Stimulated activated CD8-positive, alpha-beta memory T cell treated with anti-CD3 and anti-CD28 coated beads, Interleukin-4, amount 100 ng/mL, for 1 hour (primary cell): ENCODE measurements at places on chromosomes 2 and 18.

DNA sequence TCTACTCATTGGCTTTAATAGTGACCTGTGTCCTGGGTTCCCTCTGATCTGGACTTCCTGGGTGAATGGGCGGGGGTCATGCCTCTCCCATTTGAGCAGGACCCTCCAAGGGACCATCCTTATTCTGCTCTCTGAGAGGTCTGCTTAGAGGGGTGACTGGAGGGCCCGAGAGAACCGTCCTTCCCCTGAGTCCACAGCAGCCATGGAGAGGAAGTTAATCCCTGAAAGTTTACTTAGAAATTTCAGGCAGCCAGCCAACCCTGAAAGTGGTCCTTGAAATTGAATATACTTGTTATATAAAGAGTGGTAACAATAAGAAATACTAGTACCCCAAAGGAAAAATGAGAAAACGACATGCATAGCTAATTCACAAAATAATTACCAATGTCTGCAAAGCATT lies 226.1 kb downstream of the DYSF start:
- no peak for DNase-seq

DNA sequence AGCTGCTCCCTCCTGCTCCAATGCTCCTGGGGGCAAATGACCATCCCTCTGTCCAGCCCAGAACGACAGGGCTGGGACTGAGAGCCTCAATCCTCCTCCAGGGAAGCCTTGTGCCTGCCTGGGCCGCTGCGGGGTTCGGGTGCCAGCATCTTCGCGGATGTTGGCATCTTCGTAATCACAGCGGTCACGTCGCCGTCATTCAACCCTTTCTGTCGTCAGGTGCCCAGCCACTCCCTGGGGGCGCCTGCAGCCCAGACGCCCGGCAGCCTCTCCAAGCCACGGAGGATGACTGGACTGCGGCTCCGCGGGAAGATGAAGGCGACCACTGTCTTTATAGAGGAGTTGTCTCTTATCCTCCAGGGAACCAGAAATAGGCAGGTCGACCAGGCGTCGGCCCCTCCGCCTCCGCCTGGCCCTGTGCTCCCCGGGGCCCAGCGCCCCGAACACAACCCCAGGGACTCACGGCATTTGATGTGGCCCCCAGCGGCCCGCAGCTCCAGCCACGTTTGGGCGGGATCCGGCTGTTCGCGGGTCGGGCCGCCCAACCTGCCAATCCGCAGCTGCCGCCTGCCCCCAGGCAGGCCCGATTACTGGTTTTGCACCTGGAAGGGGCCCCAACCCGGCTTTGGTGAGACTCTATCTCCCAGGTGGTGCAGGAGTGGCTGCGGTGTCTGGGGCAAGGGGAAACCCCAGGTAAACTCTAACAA lies 113.9 kb downstream of the THNSL2 start:
- DNase-seq: no peak

DNA sequence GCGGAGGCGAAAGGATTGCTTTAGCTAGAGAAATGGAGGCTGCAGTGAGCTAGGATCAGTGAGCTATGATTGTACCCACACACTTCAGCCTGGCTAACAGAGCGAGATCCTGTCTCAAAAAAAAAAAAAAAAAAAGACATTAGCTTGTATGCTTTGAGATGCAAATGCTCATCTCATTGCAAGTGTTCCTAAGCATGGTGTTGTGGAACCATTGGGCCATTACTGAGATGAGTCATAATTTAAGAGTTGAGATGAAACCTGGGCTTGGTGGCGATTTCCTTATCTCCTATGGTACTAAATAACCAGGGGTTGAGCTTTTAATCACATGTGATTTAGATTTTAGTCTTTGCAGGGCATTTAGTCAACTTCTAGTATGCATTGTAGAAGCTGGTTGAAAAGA lies 2.2 kb downstream of the PLEKHA3 start:
- DNase-seq: no peak

- no peak for DNase-seq
Observed at GRCh38 chr2:160063879-160064612, 1.6 kb upstream of the PLA2R1 start.

DNA sequence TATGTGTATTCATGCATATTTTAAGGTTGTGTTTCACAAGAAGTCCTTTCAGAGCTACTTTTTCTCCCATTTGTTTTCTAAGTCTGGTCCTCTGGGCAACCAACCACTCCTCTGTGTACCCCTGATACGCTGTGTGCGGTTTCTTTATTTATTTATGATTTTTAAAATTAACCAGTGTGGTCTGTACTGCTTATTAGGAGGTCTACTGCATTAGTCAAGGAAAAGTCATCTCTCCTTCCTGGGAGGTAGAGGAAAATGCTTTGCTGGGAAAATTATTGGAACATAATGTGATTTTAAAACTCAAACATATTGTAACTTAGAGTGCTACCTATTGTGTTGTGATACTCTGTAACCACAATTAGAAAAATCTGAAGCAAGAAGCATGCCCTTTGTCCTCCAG lies 1404.3 kb downstream of the SUCLG1 start:
- DNase-seq: no peak
